Endodermal cell (in vitro differentiated cells): ENCODE measurements at places on chromosomes 2 and 18. TPM values are rescaled to one million over a fixed set of nuclear protein-coding genes. Genes with fewer than 3 reads are reported as not detected.

DNA sequence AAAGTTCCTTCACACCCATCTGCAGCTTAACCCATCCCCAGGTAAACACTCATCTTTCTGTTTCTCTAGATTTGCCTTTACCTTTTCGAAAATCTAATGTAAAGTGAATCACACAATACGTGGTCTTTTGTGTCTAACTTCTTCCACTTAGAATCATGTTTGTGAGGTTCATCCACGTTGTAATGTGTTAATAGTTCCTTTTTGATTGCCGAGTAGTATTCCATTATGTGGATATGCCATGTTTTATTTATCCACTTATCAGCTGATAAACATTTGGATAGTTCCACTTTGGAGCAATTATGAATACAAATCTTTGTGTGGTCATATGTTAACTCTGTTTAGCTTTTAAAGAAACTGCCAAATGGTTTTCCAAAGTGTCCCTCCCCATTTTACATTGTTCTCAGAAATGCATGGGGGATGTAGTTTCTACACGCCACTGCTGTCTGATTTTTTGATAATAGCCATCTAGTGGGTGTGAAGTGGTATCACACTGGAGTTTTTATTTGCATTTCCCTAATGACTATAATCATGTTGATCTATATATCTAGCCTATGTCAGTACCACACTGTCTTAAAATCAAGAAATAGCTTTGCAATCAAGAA lies 22.3 kb downstream of the PECR start:
- DNase-seq = no peak

DNA sequence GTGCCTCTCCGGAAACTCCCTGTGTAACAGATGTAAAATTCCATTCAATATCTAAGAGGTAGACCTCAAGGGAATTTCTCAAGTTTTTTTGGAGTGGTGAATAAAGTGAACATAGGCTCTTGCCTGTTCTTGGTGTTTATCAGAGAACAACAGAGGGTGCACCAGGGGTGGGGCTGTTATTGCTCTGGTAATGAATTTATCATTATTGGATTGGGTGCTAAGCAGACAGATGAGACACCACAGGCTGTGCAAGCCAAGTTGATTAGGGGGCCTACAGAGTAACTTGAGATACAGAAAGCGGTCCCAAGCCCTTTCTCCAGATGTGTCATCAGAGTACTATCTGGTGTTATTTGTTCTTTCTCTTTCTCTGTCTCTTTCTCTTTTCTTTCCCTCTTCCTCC lies 286.3 kb downstream of the OSR1 start:
- no peak for DNase-seq

DNA sequence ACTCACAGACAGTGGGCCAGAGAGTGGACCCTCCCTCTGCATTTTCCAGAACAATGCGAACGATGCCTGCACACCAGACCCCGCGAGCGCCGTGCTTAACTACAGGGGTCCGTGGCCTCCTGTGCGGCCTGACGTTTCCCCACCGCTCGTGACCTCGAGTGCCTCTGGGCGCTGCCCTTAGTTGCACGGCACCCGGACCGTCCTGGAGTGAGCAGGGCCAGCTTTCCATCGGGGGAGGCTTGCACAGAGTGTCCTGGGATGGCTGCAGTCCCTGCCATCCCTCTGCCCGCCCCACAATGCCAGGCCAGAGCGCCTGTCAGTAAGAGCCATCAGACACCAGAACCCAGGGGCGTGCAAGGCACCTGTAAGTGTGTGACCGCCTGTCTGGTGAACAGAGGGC lies 217.0 kb downstream of the TWIST2 start:
- no peak for DNase-seq

- no peak for DNase-seq
Measured at GRCh38 chr2:65276609-65277008, 49.0 kb downstream of the ACTR2 start.

DNA sequence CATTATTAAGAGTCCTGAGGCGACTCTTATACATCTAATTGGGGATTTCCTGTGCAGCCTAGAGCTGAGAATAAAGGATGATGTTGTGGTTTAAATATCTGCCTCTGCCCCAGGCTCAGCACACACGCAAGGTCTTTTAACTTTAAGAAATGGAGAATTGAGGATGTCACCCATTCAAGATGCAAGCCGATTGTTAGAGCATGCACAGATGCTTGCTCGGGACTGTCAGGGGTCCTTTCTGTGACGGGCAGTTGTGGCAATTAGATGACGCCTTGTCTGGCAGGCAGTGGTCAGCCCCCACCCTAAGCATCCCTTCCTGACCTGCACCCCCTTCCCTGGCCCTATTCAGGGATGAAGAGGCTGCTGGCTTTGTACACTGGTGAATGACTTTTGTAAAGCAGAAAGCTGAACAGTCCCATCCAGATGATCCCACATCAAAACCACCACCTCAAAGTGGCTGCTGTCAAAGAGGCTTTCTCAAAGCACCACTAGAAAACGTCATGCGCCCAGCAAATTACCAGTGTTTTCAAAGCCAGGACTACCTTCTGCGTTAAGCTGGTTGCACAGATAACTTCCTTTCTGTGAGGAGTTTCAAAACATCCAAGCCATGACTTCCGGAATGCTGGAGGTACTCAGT lies 23.7 kb downstream of the FAM178B start:
- no peak for DNase-seq

- no peak for DNase-seq
Measured at GRCh38 chr2:10482460-10482859, 34.3 kb upstream of the ODC1 start.

DNA sequence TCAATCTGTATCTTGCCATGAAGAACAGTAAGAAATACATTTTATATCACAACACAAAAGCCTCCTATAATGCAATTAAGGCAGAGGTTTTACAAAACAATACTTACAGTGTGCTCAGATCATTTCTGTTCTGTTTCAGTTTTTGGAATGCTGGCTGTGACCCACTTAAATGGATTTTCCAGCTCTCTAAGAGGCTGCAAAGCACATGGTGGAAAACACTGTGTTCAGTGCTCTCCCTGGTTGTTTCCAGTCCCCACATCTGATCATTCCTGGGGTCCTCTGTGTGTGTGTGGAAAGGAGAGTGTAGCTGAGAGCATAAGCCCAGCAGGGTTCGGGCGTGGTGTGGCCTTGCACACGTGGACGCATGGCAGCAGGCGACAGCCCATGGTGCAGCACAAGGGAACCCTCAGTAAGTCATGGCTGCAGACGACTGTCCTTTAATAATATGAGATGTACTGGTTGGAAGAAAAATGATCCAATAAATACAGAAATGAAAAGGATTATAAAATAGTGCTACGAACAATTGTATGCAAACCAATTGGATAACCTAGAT lies 95.6 kb downstream of the FAM210A start:
- DNase-seq = no peak

DNA sequence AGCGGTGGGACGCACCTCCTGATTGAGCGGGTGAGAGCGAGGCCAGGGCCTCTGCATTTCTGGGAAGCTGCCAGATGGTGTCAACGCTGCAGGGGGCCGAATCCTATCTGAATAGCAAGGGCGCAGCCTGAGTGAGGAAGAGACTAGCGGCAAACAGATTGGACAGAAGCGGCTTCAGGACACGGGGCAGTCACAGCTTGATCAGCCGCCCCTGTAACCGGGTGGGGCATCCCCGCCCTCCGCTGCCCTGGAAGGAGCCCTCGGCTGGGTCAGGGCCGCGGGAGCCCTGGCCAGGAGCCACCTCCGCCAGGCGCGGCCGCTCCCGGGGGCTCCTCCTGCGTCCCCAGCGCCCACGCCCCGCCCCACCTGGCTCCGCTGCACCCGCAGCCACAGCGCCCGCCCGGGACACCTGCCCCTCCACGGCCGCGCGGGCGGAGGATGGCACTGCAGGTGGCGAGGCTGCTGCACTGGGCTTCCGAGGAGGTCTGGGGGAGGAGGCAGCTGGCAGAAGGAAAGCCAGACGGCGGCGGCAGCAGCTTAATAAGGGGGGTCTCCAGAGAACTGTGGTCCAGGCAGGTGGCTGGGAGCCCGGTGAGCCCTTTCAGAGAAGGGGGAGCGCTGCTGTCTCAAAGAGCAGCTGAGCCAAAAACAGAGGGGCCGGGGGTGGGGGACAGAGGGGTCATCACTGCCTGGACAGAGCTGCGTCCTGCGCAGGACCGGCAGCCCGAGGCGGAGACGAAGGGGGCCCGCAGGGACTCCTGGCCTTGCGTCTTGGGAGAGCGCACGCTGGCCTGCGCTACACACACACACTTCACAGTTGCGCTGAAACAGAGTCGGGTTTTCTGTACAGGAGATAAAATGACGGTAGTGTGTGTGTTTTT lies 18.8 kb upstream of the SOX11 start:
- peak; percentile 78 for DNase-seq

GRCh38 chr2:80363330-80363729 lies 58.8 kb upstream of the LRRTM1 start:
- DNase-seq = no peak

DNA sequence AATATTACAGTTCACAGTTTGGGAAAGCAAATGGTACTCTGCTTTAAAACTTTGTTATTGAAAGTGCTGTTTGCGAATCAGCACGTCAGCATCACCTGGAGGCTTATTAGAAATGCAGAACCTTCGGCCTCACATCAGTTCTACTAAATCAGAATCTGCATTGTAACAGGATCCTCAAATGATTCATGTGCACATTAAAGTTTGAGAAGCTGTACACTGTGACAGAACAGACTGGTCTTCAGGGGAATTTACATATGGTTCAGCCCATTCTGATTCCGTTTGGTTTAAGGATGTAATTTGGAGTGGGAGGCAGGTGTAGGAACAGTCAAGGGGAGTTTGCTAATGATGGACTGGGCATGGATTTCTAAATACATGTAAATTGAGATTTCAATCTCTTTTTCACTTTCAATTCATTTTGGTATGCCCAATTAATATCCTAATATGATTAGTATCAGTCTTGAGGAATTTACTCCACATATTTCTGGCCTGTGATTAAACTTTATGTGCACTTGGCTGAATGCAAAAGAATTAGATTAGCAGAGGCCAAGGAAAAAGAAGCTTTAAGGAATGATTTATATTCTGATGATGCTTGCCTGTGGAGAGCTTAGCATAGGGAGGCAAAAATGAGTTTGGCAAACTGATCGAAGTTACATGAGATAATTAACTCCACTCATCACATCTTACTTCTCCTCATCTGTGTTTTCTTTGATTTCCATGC lies 248.8 kb downstream of the XIRP2 start:
- no peak for DNase-seq

DNA sequence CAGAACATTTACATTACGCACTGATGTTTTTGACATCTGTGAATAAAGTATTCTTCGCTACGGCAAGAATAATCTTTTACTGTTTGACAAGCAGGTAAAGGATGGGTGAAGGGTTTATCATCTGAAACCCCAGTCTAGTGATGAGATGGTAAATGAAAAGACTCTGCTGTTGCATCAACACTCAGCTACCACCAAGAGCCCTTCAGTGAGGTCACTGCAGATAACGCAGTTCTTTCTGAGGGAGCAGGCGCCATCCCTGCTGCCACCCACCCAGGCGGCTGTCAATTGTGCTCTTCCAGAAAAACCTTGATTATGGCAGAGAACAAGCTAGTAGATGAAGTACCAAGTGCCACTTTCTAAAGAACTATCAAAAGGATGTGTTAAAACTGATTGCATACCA lies 58.7 kb downstream of the ABCG8 start:
- no peak for DNase-seq

DNA sequence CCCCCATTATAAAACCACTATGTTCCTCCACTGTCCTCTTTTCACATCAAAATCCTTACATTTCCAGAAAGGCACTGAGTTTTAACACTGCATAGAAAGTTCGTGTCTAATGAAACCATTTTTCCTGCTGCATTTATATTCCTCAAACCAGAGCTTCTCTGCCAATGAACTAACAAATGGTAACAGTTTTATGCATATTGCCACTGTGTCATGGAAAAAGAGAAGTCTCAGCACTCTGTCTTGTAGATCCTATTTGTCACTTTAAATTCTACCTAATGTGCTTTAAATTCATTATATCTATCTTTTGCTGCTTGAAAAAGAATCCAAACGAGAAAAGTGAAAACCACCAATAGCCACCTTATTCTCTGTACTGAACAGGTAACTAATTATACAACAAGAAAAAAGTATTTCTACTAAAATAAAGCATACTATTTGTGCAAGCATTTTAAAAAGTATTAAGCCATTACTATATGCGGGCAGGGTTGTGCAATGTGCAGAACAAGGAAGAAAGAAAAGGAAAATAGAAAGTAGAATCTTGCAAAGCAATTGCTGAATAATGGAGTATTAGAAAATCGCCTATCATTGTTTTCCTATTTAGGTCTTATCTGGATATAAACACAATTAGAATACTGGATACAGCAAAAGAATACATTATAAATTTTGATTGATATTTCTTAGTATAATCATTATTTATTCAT lies 328.9 kb downstream of the ZEB2 start:
- DNase-seq = no peak

- peak; percentile 70 for DNase-seq
Measured at GRCh38 chr2:168160897-168161296, 86.5 kb downstream of the STK39 start.

GRCh38 chr2:43637030-43637803 lies at the start of gene PLEKHH2:
Gene PLEKHH2, plus strand, starts transcription at chr2:43637260. Its CDS starts 7,414 bp downstream, at chr2:43644674.
- DNase-seq = peak; percentile 98

GRCh38 chr2:134628453-134628852 lies 90.3 kb downstream of the TMEM163 start:
- DNase-seq = no peak

- DNase-seq = no peak
Measured at GRCh38 chr2:61044636-61045035, 21.0 kb upstream of the SANBR start.

- no peak for DNase-seq
Measured at GRCh38 chr18:79884294-79884962, 67.0 kb downstream of the SLC66A2 start.

- DNase-seq = no peak
Measured at GRCh38 chr2:127143841-127144782, 37.2 kb upstream of the BIN1 start.

DNA sequence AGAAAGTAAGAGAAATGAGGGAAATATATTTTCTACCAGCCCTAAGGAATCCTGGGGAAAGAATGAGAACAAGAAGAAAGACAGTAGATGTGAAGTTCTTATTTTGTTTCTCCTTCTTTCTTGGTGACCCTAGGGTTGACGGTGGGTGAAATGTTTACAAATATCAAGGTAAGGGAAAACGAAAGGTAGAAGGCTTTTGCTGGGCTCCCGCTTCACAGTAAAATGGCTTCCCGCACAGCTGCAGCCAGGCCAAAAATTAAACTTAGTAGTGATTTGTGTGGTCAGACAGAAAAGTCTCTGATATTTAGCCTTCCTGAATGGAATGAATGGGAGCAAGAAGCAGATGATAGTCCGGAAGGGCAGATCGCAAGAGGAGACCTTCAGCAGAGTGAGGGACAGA lies 99.1 kb upstream of the COL3A1 start:
- no peak for DNase-seq

Gene HOXD13
- 0.35 to 0.55 TPM (median 0.40 TPM) in 3 replicates for total RNA-seq

Gene NEB
- 5.3 to 5.5 TPM (median 5.4 TPM) in 3 replicates for total RNA-seq

Gene KATNAL2
- total RNA-seq = 3.5 and 4.2 TPM in 2 replicates

Gene UGT1A5
- not detected in 2 replicates for total RNA-seq

Gene LIMS1
- 44.6 and 45.9 TPM in 2 replicates for total RNA-seq

Gene SCTR
- total RNA-seq = 0.20 and 0.36 TPM in 2 replicates

Gene ASB18
- not detected in 3 replicates for total RNA-seq

Gene CHAC2
- total RNA-seq = 3.6 and 5.2 TPM in 2 replicates

Gene CXCR4
- total RNA-seq = 454 and 496 TPM in 2 replicates

Gene ABCB11
- 0.04 and 0.09 TPM in 2 replicates for total RNA-seq

Gene DNAH7
- 1.1 to 1.2 TPM (median 1.1 TPM) in 3 replicates for total RNA-seq

Gene TBR1
- total RNA-seq = 2.4 TPM in 2 replicates
